ENCODE measurements at places on chromosomes 12 and 14.

- DNase-seq: no peak
Observed at GRCh38 chr12:12717586-12718380, 615 bp downstream of the CDKN1B start.

- DNase-seq: no peak
Observed at GRCh38 chr12:130436741-130437501, 99.2 kb downstream of the PIWIL1 start.

DNA sequence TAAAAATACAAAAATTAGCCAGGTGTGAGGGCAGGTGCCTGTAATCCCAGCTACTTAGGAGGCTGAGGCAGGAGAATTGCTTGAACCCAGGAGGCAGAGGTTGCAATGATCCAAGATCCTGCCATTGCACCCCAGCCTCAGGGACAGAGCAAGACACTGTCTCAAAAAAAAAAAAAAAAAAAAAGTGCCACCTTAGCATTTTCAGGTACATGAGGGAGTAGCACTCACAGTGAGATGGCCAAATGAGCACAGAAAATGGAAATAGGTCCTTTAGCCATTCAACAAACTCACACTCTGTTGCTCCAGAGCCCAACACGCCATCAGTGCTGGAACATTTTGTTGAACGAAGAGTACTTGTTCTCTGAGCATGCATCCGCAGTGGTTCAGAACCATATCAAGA lies 75.2 kb upstream of the MYL2 start:
- DNase-seq: no peak

GRCh38 chr14:24334431-24335291 lies at the start of gene ADCY4:
Gene ADCY4, minus strand, starts transcription at chr14:24335071. Its CDS starts 419 bp downstream, at chr14:24334652.
- DNase-seq: no peak

DNA sequence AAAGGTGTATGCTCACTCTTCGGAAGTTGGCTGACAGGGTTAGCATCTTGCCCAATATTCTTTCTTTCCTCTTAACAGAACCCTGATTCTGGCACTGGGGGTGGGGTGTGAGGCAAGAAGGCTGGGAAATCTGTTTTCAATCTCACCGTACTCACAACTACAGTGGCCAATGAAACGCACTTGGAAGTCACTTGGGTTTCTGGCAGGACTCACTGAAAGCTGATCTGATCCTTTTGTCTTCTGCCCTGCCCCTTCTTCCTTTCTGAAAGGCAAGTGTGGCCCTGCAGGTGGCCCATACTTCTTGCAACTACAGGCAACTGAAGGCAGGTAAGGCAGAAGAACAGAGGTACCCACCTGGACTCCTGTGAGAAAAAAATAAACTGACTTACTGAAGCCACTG lies 106.9 kb downstream of the STXBP6 start:
- DNase-seq: no peak

DNA sequence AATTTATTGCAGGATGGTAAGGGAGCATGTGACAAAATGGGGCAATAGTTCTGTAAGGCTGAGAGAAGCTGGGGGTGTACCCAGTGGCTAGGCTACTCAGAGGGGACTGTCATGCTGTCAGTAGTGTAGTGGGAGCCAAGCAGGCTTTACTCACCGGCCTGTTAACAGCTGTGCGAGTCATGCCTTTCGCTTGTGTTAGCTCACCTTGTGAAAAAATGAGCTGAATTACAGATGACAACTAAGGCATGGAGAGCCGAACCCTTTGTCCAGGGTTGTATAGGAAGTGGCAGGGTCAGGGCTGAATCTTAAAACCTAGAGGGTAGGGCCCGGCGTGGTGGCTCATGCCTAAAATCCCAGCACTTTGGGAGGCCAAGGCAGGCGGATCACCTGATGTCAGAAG lies 37.9 kb downstream of the SH2B3 start:
- no peak for DNase-seq

GRCh38 chr12:82996168-82996812 lies 309.6 kb downstream of the TMTC2 start:
- no peak for DNase-seq

GRCh38 chr14:68104518-68104917 lies 284.9 kb downstream of the RAD51B start:
- no peak for DNase-seq

DNA sequence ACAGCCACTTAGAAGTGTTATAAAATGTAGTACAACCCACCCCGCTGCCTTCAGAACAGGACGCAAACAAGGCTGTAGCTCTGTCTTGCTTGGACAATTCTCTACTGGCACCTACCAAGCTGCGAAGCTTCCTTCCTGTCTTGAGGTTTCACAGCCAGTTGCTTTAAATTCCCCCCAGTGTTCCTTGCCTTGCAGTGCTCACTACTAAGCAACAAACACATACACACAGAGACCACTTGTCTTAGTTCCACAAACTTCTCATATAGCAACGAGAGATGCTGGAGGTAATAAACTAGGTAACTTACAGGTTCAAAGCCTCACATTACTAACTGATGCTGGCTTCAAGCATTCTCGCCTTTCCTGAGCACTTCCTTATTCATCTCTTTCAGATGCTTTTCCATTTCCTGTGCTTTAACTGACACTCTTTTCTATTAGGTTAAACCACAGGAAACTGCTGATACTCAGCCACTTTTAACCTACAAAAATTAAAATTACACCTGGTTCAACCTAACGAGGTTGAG lies 91.5 kb upstream of the PTGDR start:
- DNase-seq: peak; percentile 8

GRCh38 chr14:68630081-68630571 lies 162.7 kb downstream of the ZFP36L1 start:
- no peak for DNase-seq

DNA sequence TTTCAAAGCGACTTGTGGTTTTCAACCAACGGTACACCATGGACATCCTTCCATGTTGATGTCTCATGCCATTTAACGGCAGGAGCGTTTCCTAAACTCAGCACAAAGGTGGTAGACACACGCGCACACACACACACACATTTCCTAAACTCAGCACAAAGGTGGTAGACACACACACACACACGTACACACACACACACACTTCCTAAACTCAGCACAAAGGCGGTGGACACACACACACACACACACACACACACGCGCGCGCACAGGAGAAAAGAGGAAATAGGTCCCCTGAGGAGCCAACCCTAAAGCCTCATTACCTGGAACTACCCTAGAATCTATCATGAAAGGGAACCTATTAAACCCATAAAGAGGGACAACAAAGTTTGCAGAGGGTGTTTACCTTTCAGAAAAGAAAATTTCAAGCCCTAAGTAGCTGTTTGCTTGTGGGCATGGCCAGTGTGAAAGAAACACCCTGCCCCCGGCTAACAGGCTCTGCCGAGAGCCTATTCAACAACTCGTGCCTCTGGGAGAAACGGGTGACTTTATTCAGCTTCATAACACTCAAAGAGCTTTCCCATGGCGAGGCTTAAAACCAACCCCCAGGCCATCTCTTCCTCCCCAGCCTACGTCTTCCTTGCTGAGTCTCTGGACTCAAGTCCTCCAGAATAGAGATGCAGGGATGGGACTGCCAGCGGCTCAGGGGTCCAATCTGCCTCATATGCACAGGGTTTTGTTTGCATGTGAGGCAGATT lies 31.8 kb downstream of the SLC8B1 start:
- DNase-seq: no peak

DNA sequence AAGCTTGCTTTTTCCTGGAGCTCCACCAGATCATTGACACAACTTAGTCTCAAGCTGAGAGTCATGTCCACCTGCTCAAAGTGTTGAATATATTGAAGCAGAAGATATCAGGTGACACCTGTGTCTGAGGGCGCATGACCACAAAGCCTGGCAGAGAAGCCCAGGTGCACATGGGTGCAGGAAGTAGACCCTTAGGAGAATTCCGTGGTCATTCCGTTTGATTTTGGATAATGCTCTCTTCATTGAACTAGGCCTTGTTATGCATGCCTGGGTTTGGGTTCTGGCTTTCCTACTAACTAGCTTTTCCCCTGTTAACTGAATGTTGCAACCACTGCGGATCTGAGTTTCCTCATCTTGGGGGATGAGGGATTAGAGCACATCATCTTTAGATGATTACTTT lies 7.1 kb downstream of the ARHGDIB start:
- no peak for DNase-seq

- no peak for DNase-seq
Observed at GRCh38 chr14:87838931-87839330, 154.1 kb downstream of the GALC start.

DNA sequence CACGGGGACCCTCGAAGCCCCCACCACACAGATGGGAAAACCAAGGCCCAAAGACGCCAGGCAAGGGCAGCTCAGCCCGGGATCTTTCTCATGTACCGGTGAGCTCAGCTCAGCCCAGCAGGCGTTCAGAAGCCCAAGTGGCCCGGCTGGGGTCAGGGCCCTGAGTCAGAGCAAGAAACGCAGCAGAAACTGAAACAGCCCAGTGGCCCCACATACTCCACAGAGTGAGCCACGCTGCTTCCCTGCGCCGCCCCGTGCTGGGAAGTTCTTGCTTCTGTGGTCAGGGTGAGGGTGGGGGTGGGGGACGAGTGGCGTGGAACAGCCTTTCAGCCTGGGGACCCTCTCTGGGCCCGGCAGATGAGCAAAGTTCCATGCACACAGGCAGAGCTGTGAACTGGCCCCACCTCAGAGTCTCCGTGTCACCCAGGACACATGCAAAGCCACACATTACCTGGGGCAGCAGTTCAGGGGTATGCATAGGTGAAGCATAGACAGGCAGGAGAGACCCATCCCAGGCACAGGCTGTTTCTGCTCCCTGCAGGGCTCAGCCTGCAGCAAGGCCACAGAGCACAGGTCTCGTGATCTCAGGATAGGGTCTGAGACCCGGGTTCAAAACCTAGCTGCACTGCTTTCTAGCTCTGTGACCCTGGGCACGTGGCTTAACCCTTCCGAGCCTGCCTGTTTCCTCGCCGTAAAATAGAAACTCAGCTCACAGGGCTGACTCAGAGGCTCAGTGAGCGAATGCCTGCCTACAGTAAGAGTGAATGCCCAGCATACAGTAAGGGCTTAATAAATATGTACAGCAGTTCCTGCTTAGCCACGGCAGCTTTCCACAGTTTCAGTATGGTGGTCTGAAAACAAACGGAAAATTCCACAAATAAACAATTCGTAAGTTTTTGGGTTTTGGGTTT lies 21.6 kb downstream of the NCOR2 start:
- peak; percentile 13 for DNase-seq

GRCh38 chr14:22973217-22974032 lies 8.9 kb downstream of the AJUBA start:
- no peak for DNase-seq

DNA sequence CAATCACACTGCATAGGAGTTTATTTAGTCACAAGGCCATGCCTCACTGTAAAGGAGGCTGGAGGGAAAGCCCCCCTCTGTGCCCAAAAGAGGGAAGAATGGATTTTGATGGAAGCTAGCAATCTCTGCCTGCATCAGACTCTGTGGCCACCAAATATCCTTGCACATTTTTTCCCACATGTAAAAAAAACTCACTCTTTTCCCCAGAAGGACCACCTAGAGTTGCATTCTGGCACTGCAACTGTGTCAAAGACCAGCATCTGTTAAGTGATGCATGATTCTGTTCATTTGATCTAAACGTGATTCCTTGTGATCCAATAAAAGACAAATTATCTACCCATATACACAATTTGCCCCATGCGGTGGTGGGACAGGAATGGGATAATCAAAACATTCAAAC lies 8.0 kb downstream of the RHOJ start:
- no peak for DNase-seq

DNA sequence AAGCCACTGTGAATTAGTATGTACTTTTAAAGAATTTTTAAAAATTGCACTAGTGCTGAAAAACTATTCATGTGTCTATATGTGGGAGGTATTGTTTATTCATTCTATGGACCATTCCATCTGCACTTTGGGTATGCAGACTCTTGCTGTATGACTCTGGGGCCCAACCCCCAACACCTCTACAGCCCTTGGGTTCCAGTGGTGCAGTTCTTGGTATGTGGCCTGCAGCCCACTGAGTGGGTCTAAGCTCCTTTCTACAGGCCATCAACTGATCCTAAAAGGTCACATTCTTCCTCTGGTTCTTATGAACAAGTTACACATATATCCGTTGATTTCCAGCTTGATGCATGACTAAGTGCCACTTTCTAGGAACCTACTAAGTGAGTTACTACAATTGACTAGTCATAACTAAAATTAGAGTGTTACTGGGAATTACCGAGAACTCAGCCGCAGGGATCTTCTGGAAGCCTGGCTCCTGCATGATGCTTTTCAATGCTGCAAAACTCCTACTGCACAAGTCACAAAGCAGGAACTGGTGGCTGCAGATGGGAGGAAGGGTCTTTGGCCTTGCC lies 62.4 kb upstream of the MED13L start:
- no peak for DNase-seq

DNA sequence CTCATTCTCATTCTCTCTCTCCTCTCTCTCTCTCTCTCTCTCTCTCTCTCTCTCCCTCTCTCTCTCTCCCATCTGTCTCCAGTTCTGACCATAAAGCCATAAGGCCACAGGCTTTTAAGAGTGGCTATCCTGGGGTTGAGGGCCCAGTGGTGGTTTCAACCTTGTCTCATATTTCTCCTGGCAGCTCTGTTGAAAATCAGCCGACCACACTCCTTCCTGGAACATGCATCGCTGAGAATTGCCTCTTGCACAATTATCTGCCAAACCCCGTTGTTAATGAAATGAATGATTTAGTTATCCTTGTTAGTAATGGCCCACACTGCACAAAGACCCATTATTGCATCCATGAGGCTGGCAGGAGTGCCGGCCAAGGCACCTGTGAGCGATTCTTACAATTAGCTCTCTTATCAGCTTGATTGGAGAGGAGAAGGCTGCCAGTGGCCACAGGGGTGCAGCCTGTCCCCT lies 30.4 kb upstream of the KCNA5 start:
- no peak for DNase-seq

GRCh38 chr14:92981726-92982125 lies 58.8 kb downstream of the CHGA start:
- no peak for DNase-seq

DNA sequence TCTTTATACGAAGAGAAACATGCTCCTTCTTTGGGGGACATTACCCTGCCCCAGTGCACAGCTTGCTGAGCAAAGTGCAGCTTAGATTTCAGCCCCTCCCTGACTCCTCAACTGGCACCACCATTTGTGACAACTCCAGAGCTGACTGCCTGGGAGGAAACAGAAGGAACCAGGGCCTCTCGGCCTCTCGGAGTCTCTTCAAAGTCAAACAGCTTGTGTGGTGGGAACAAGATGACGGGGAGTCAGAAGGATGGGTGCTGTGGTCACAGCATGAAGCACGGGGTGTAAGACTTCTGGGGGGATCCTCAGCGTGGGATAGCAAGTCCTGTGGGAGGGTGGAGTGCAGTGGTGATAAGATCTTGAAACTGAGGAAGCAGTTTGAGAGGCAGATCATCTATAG lies 123.5 kb upstream of the BCL2L14 start:
- no peak for DNase-seq

DNA sequence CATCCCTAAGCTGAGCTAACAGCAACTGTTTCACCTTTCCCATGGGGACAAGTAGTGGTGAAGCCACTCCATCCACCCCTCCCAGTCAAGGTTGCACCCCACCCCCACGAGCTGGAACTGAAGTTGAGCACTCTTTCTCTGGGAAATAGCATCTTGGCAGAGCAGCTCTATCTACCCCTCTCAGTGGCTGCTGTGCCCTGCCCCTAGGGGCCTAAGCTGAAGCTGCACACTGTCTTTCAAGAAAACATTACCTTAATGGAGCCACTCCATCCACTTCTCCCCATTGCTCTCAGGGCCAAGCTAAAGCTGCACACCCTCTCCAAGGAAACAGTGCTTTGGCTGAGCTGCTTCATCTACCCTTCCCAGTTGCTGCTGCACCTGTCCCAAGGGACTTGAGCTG lies 170.6 kb upstream of the CCDC196 start:
- DNase-seq: no peak
